ENCODE measurements at places on chromosomes 6 and 20.

DNA sequence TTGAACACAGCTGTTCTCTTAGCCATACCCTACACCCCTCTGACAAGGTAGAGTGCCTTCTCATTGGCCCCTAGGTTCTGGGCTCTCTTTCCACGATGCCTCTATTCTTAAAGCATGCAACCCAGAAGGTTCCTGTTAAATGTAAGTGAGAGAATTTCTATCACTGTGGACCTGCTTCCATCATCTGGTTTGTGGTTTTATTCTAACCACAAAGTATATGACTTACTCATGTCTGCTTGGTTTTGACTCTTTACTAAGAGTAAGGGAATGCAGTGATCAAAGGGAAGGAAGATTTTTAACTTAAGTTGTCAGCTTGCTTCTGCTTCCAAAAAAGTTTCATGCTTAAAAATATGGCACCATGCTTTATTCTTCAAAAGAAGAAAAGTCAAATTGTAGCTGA lies 80.2 kb downstream of the ANKEF1 start:
- DNase-seq, result no peak

- DNase-seq, result no peak
Observed at GRCh38 chr6:148422085-148422484, 79.4 kb downstream of the SASH1 start.

- no peak for DNase-seq
Observed at GRCh38 chr6:81929828-81930227, 177.3 kb upstream of the TENT5A start.

DNA sequence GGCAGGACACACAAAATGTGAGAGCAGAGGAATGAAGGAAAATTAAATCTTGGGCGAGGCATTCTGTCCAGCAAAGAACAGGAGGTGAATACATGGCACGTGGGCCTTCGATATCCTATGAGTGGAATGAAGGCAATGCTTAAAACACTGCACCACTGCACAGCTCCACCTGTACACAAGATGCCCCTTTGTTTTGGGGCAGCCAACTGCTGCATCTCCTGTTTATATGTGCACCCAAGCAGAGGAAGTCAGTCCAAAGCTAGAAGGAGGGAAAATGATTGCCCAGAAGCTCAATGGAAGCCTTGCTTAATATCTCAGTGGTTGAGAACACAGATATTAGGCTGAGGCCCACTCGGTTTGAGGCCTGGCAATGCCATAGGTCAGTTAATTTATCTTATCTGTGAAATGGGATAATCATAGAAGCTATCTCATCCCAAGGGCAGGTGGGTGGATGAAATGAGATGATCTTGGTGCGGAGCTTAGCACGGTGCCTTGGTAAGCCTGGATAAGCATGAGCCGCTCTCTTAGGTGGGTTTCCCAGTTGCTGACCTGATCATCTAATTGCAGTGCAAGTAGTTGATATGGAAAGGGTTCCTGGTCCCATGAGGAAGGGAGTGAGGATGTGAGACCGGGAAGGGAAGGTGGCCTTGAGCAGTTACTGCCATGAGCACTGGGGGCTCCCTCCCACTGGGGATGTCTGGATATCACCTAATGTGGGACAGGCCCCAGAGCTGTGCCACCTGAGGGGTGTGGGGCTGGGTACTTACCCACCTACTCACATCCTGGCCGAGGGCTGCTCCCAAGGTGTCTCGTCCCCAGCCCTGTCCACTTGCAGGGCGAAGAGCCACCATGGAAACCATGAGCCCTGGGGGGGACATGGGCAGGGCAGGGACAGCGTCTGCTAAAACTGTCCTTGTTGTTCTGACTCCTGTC lies 9.9 kb downstream of the BANF2 start:
- no peak for DNase-seq

DNA sequence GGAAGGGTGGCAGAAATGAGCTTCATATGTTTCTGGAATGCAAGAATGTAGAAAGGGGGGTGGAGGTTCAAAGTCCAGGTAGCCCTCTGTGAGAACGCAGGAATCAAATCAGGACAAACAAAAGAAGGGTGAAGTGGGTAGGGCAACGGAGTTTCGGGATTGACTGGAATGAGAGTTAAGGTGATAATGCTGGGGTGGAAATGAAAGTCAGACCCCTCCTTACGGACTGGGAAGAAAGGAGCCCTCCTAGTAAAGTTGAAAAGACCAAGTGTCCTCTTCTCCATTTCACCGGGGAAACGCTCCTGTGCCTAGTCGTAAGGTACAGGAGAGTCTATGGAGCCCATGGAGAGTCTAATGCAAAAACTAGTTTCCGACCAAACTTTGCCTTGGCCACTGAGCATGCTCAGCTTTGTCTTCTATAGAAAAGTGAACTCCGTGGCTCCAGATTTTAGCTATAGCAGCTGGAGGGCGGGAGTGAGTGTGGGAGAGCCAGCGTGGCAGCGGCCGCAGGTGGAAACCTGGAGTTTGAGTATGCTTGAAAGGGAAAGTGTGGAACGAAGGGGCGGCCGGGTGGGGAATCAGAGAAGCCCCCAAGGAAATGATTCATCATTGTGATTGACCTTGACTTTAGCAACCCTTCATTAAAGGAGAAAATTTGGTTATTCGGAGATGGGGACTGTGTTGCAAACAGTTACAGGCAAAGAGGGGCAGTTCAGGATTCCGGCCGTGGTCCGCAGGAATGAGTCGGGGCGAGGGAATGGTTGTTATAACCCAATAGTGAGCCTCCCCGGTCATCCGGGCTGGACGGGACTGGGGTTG lies 1.3 kb upstream of the LRRC1 start:
- DNase-seq, result no peak

Measured in effector memory CD8-positive, alpha-beta T cell (primary cell).